D341Med (cell line): ENCODE measurements at places on chromosomes 7 and 10.

DNA sequence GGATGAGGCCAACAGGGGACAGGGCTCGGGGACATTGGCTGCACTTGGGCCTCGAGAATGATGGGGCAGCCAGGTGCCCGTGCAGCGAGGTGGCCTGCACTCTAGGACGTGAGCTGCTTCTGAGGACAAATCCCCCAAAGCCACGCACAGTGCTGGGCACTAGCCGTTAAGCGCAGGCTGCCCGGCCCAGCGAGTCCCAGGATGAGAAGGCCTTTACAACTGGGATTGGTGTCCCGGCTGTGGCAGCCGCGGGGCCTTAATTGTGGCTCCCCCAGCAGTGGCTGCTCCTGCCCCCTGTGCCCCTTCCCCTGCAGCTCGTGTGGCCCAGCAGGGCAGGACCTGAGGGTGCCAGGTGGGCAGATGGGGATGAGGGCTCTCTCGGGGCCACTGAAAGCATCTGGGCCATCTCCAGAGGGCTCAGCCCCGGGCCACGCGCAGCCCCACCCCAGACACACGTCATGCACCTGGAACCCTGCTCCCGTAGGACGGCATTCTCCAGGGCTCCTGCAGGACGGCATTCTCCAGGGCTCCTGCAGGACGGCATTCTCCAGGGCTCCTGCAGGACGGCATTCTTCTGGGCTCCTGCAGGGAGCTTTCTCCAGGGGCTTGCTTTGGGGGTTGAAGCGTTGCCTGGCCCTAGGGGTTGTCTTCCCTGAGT is 6.6 kb downstream of the PWWP2B start:
- DNase-seq: no peak

DNA sequence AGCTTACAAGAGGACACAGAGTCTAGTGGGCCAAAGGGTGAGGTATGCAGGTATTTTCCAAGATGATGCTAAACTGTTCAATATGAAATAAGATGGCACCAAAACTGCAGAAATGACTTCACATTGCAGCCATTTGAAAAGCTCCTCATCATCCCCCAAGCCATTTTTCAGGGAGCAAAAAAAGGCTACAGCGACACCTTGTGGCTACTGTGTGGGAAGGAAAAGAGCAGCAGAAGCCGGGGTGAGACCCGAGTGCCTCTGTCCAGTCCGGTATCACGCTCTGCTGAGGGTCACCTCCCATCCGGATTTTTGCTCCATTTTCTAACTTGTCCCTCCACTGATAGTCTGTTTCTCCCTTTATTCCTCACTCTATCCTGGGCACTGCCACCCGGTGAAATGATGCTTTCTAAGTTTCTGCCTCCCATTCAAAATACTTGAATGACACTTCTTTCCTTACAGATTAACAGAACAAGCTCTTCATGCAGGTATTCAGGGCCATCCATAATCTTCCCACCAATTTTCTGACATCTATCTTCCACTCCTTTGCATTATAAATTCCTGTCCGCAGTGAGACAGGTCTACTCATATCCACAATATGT is 220.2 kb downstream of the DGKI start:
- DNase-seq: peak; percentile 81

- no peak for DNase-seq
Measured at GRCh38 chr10:20713420-20713819, 183.7 kb downstream of the NEBL start.

GRCh38 chr7:150974468-150975391 is 3.4 kb downstream of the KCNH2 start:
- peak; percentile 80 for DNase-seq

DNA sequence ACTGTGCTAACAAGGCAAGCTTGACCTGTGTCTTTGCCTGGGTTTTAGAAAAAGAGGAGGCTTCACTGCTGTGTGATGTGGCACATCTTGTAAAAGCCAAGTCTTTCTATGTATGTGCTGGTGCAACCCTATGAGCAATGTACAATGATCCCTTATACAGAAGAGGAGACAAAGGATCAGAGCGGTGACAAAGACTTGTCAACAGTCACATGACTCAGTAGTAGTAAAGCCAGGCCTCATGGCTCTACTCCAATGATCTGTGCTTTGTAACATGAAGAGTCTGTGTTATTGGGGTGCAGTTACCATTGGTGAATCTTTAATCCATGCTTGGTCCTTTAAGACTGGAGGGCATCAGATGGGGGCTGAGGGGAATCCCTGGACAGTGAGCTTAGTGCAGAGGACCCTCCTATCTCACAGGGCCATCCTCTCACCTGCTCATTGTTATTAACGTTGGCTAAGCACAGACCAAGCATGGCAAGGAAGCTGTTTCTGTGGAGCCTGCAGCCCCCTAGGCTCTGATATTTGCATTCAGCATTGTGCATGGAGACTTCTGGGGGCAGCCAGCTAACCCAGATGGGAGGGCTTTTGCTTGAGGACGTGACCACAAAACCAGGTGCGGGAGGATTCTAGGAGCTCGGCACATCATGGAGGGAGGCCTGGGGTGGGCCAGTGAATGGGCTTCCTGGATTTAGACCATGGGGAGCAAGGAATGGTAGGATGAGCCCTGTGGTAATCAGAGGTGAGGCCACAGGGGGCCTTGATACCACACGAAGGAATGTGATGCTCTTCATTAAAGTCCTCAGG is 308.8 kb upstream of the ZNF32 start:
- DNase-seq: peak; percentile 5

DNA sequence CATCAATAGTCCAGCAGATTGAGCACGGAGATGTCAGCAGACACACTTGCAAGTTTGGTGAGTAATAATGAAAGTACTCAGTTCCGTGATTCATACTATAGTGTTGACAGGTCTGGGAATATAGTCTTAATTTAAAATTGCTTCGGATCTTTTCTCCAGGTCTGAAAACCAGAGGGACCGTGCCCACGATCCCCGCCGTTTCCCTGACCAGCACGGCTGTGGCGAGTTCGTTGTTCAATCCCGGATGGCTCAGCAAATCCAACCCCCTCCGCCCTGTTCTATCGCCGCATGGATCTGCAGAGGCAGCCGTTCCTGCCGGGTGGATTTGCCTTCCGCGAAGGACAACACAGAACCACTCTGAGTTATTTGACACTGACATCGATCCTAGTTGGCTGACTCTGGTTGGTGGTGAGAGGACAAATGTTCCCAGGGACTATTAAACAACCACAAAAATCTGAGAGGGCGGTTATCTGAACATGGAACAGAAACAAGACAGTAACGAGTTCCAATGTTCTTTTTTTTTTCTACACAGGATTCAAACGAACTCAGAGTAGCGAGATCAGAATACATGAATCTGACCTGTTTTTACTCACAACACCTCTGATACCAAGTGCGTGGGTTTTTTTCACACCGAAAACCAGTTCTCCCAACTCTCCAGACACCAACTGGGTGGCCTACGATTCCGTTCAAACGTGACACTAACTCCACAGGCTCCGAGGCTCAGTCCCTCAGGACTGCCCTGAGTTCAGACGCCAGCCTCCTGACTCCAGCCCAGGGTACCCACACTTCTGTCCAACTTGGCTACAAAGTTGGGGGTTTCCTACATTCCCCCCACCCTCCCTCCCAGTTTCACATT is 52.7 kb downstream of the RBM17 start:
- no peak for DNase-seq

- peak; percentile 51 for DNase-seq
Measured at GRCh38 chr7:142873281-142873784, 12.2 kb downstream of the TRPV6 start.

GRCh38 chr7:129989466-129989865 is 36.7 kb upstream of the UBE2H start:
- DNase-seq: no peak

- DNase-seq: no peak
Measured at GRCh38 chr10:119026301-119027110, 3.0 kb upstream of the NANOS1 start.

GRCh38 chr10:24694086-24694485 is 29.6 kb downstream of the ARHGAP21 start:
- DNase-seq: no peak

GRCh38 chr7:157056246-157056645 is 45.8 kb upstream of the MNX1 start:
- DNase-seq: no peak

- DNase-seq: peak; percentile 47
Measured at GRCh38 chr10:100186253-100187212, 704 bp upstream of the ERLIN1 start.

DNA sequence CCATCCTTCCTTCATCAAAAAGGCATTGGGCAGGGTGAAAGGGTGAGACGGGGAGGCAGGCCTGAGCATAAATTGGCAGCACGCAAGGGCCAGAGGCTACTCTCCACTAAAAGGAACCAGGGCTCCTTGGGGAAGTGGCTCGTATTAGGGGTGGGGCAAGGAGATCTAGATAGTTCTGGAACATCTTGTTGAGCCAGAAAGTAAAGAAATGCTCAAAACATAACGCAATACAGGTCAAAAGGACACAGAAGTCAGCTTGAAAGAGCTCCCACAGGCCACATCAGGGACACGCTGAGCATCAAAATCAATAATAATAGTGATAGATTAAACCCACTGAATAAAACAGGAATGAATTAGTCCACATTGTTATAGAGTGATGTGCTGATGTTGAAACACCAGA is 203.1 kb downstream of the ELMO1 start:
- no peak for DNase-seq

GRCh38 chr7:18558503-18558902 is 63.0 kb downstream of the HDAC9 start:
- no peak for DNase-seq

- DNase-seq: no peak
Measured at GRCh38 chr10:2173327-2173726, 436.0 kb upstream of the ADARB2 start.

GRCh38 chr7:139661043-139661440 is 116.8 kb downstream of the HIPK2 start:
- no peak for DNase-seq

GRCh38 chr7:51518646-51519045 is 202.0 kb upstream of the COBL start:
- no peak for DNase-seq

GRCh38 chr7:70660819-70661191 is 471.1 kb upstream of the GALNT17 start:
- DNase-seq: no peak

DNA sequence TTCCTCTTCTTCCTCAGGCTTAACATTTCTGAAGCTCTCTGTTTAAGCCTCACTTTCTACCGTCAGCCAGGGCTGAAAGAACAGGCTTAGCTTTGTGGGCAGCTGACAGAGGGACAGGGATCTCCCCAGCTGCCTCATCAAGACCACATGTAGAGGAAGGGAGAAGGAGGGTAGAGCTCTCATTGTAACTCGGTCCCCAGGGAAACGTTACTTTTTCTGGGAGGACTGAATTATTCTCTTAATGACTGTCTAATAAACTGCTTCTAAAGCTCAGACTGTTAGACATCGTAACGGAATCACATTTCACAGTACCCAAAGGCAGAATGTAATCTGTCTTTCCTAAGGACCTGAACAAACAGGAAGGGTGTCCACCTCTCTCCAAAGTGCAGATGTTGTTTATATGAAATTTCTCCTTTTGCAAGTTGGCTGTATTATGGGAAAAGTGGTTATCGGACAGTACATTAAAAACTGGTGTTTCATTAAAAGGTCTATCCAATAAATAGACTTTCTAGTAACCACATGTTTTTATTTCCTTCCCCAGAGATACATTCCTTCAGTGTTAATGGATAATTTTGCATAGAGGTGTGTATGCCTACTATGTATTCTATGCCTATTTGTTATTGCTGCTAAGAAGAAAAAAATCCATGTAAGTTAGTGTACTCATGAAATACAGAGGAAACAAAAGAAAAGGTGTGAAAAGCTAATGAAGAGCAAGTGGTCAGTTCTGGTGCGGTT is 144.2 kb downstream of the CTTNBP2 start:
- DNase-seq: no peak
